PC-3 (cell line): ENCODE measurements at places on chromosomes 7 and 10. TPM values are rescaled to one million over a fixed set of nuclear protein-coding genes. Genes with fewer than 3 reads are reported as not detected.
A peak's percentile ranks its signal among the peaks of the same experiment; 100 is the strongest.

GRCh38 chr7:44720301-44720700 lies 28.3 kb upstream of the ZMIZ2 start:
- no peak for DNase-seq
- no peaks in the 10 kb centered on the region for H3K36me3 ChIP-seq
- H3K27me3 ChIP-seq, result no peaks in the 10 kb centered on the region
- H3K4me3 ChIP-seq, result no peak overlapping the region

DNA sequence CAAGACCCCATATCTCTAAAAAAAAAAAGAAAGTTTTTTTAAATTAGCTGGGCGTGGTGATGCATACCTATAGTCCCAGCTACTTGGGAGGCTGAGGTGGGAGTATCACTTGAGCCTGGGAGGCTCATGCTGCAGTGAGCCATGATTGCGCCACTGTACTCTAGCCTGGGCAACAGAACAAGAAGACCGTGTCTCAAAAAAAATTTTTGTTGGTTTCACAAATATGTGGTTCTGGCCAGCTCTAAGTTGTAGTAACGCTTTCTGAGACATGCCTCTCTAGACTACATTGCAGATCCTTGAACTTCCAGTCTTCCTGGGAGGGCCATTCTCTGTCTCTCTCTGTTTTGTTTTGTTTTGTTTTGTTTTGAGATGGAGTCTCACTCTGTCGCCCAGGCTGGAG lies 24.6 kb upstream of the RHBDD2 start:
- no peak overlapping the region for H3K27ac ChIP-seq
- H3K4me1 ChIP-seq, result no peaks in the 10 kb centered on the region
- no peaks in the 10 kb centered on the region for H3K27me3 ChIP-seq
- H3K4me3 ChIP-seq, result no peak overlapping the region

DNA sequence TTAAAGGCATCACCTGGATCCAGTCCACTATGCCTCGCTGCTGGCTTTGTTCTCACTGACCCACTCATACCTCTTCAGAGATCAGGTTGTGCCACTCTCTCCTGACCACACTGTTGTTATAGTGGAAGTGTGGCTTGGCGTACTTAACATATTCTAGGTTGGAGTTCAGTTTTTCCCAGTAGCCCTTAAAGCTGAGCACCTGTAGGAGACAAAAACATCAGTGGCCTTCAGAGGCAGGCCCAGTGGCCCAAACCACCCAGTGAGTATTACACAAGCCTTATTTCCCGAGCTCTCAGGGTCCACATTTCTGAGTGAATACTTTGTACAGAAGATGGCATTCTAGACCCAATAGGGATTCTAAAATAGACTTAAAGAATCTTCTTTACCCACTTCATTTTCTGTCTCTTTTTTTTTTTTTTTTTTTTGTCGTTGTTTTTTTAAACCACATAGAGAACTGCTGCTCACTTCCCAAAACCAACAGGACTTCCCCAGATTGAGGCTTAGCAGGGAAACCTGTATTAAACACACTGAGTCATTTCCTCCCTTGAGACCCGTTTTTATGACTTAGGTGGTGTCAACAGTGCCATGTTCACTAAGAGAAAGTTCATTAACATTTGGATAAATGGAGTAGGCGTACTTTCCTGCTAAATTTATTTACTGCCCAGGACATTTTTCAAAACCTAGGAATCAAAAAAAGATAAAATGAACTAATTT lies 85.8 kb downstream of the GSAP start:
- no peaks in the 10 kb centered on the region for H3K27me3 ChIP-seq
- no peaks in the 10 kb centered on the region for H3K36me3 ChIP-seq
- peak; percentile 80 for DNase-seq
- no peak overlapping the region for H3K4me3 ChIP-seq
- peaks cover 59% of the 10 kb centered on the region for H3K4me1 ChIP-seq

DNA sequence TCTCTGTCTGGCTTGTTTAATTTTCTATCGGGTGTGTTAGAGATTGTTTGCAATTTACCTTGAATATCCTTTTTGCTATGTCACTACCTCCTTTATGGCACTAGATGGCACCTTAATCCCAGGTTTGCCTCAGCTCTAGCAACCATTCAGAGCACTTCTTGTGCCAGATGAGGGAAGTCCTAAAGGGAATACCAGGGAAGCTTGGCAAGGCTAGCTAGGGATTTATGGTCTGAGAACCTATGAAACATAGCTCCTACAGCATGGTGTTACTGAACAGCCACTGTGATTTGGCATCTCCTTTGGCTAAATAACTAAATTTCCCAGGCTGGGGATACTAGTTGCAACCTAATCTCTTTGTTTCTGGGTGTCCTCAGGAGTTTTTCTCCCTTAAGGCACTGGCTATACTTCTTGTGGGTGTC lies 69.0 kb upstream of the VOPP1 start:
- no peaks in the 10 kb centered on the region for H3K27me3 ChIP-seq
- DNase-seq, result peak; percentile 87
- no peaks in the 10 kb centered on the region for H3K36me3 ChIP-seq
- peak overlapping the region; percentile 52 for H3K27ac ChIP-seq
- H3K4me3 ChIP-seq, result no peak overlapping the region

Gene ST8SIA6
- not detected in 2 replicates for total RNA-seq

Gene C1QL3
- 0.12 TPM in 1 of 2 replicates, not detected in the other for total RNA-seq

DNA sequence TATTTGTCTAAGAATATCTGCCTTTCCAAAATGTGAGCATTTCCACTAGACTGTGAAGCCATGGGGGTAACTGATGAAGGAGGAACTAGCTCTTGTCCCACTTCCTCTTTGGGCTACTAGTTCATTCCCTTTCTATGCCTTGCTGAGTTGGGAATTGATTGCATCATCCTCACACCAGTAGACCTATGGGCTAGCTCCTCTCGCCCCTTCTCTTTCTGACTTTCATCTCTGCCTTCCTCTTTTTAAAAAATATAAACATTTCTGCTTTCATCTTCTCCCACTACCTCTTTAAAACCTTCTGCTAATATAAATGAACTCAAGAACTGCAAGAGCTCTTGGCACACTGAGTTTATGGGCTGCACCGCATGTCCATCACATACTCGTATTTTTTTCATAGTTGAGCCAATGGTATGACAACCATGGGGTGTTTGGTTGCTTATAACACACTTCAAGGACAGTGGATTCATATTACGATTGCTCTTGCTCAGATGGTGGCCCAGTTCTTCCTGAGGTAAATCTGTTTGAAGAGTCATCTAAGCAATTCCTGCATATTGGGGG lies 182.0 kb downstream of the REEP3 start:
- no peak overlapping the region for H3K4me3 ChIP-seq
- no peaks in the 10 kb centered on the region for H3K27me3 ChIP-seq
- DNase-seq, result peak; percentile 58
- H3K36me3 ChIP-seq, result no peaks in the 10 kb centered on the region
- H3K4me1 ChIP-seq, result peaks cover 72% of the 10 kb centered on the region

GRCh38 chr7:45082031-45082830 lies 6.5 kb downstream of the NACAD start:
- no peak for DNase-seq
- no peaks in the 10 kb centered on the region for H3K36me3 ChIP-seq
- H3K4me3 ChIP-seq, result no peak overlapping the region
- peaks cover 5% of the 10 kb centered on the region for H3K4me1 ChIP-seq

- H3K27ac ChIP-seq, result no peak overlapping the region
- no peaks in the 10 kb centered on the region for H3K27me3 ChIP-seq
- no peak overlapping the region for H3K4me3 ChIP-seq
- no peak for DNase-seq
- no peaks in the 10 kb centered on the region for H3K4me1 ChIP-seq
Measured at GRCh38 chr10:16699435-16700057, 117.7 kb downstream of the RSU1 start.

- DNase-seq, result peak; percentile 40
- no peak overlapping the region for H3K4me3 ChIP-seq
- peak overlapping the region; percentile 82 for H3K27ac ChIP-seq
Measured at GRCh38 chr7:141674171-141674671, 27.7 kb downstream of the DENND11 start.

GRCh38 chr7:142528608-142529408 lies 220.5 kb upstream of the PRSS1 start:
- no peak overlapping the region for H3K4me3 ChIP-seq
- H3K4me1 ChIP-seq, result no peaks in the 10 kb centered on the region
- H3K27ac ChIP-seq, result no peak overlapping the region
- DNase-seq, result no peak
- no peaks in the 10 kb centered on the region for H3K27me3 ChIP-seq

DNA sequence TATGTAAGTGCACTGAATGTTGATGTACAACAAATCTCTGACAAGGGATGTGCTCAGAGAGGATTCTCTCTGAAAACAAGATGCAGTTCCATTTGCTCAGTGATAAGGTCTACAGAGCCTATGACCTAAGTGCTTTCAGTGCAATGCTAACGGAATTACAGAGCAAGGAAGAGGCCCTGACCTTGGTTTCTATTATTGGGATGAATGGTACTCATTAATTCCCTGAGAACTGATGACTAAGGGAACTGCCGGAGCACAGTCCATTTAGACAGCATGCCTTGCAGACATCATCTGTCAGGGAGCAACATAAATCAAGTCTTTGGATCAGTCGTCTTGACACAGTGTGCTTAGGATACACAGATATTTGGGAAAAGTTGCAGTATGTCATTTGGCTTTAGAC lies 340.8 kb downstream of the PHTF2 start:
- H3K4me1 ChIP-seq, result no peaks in the 10 kb centered on the region
- H3K36me3 ChIP-seq, result no peaks in the 10 kb centered on the region
- no peak overlapping the region for H3K27ac ChIP-seq
- no peak overlapping the region for H3K4me3 ChIP-seq
- no peak for DNase-seq

- no peaks in the 10 kb centered on the region for H3K4me1 ChIP-seq
- H3K4me3 ChIP-seq, result no peak overlapping the region
- no peak for DNase-seq
- H3K27me3 ChIP-seq, result no peaks in the 10 kb centered on the region
- H3K36me3 ChIP-seq, result no peaks in the 10 kb centered on the region
- no peak overlapping the region for H3K27ac ChIP-seq
Measured at GRCh38 chr10:75851580-75852345, 420.3 kb downstream of the LRMDA start.

Gene HPSE2
- 0.15 TPM in 1 of 2 replicates, not detected in the other for total RNA-seq

DNA sequence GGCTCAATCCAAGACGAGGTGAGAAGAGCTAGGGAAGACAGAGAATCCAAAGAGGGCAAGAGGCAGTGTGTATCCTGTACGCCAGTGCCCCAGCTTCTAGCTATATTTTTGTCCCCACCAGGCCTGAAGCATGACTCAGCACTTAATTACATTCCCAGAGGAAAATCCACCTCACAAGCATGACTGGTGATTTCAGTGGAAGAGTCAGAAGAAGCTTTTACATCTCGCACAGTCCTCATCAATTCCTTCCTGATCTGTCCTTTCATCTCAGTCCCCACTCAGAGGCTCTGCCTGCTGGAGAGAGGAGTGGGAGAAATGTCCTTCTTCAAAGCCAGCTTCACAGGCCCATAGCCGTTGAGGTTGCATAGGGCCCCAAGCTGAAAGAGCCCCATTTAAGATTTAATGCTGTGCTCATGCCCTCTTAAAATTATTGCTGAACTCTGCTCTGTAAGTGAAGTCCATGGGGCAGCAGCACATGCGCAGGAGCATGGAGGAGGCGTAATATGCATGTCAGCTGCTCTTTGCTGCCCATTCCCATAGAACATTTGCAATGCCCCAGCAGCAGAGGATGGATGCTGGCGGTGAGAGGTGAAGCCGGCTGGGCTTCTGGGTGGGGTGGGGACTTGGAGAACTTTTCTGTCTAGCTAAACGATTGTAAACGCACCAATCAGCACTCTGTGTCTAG lies 39.0 kb upstream of the AOAH start:
- H3K27ac ChIP-seq, result no peak overlapping the region
- DNase-seq, result no peak
- H3K4me1 ChIP-seq, result no peaks in the 10 kb centered on the region
- H3K36me3 ChIP-seq, result no peaks in the 10 kb centered on the region
- no peak overlapping the region for H3K4me3 ChIP-seq

- H3K27ac ChIP-seq, result peak overlapping the region; percentile 63
- H3K36me3 ChIP-seq, result no peaks in the 10 kb centered on the region
- no peaks in the 10 kb centered on the region for H3K27me3 ChIP-seq
- H3K4me3 ChIP-seq, result no peak overlapping the region
- DNase-seq, result no peak
Measured at GRCh38 chr10:75043256-75044131, 68.0 kb upstream of the SAMD8 start.

Gene OR2A12
- not detected in 2 replicates for total RNA-seq

Gene OR6B1
- total RNA-seq, result not detected in 2 replicates

DNA sequence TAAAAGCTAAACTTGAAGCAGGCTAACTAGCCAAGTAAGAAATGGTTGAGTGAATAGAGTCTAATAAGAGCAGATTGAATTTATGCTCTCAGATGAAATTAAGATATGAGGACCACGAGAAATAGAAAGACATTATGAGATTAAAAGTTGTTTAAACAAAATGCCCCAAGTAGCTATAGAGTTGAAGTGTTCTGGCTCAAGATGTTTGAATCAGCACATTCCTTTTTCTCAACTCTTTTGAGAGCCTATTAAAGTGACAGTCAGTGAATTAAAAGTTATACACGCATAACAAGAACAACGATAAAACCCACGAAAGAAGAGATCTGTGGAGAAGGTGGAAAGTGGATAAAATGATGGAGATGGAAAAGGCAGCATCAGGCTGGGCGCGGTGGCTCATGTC lies 322.2 kb upstream of the ANKRD30A start:
- H3K4me3 ChIP-seq, result no peak overlapping the region
- no peaks in the 10 kb centered on the region for H3K4me1 ChIP-seq
- no peak for DNase-seq
- no peaks in the 10 kb centered on the region for H3K27me3 ChIP-seq

DNA sequence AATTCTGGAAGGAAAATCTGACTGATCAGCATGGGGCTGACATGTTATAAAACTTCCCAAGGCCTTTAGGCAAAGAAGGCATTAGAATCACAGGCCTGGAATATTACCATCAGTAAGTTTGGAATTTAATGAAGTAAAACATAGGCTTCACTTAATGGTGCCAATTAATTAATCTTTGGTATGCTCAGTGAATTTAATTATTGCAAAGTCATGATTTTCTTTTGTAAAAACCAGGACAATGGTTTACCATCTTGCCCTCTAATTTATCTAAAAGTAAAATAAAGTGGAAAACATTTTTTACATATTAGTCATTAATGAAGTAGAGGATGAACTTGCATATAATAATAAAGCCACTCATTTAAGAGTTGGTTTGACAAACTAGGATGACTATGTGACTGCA lies 220.3 kb downstream of the SEC23IP start:
- no peak overlapping the region for H3K27ac ChIP-seq
- no peak overlapping the region for H3K4me3 ChIP-seq
- H3K4me1 ChIP-seq, result no peaks in the 10 kb centered on the region
- H3K27me3 ChIP-seq, result peaks cover 25% of the 10 kb centered on the region
- no peak for DNase-seq
- H3K36me3 ChIP-seq, result no peaks in the 10 kb centered on the region

GRCh38 chr7:127618775-127619174 lies 833 bp upstream of the PAX4 start:
- no peak overlapping the region for H3K4me3 ChIP-seq
- no peak overlapping the region for H3K27ac ChIP-seq
- peaks cover 95% of the 10 kb centered on the region for H3K27me3 ChIP-seq
- DNase-seq, result no peak

GRCh38 chr10:42431095-42431494 lies 207.3 kb downstream of the ZNF33B start:
- no peaks in the 10 kb centered on the region for H3K4me1 ChIP-seq
- no peaks in the 10 kb centered on the region for H3K36me3 ChIP-seq
- no peak overlapping the region for H3K27ac ChIP-seq
- no peak overlapping the region for H3K4me3 ChIP-seq
- DNase-seq, result no peak
- peaks cover 20% of the 10 kb centered on the region for H3K27me3 ChIP-seq

Gene HABP2
- not detected in 2 replicates for total RNA-seq
